ENCODE measurements at places on chromosomes 6 and 20.

DNA sequence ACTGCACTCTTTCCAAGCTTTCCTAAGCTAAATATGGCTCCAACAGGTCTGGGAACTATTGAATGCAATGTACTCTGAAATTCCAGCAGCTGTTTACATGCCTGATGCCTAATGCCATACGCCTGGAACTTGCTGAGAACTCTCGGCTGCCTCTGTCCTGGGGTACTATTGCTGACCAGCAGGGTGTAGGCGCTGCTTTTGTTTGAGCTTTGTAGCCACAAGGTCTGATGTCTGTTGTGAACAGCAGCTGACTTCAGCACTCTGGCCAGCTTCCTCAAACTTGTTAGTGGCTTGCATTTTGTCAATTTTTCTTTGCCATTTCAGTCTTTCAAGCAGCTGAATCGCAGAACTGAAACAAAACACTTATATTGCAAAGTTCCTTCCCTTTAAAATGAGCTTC lies 26.7 kb downstream of the SAYSD1 start:
- DNase-seq = no peak

DNA sequence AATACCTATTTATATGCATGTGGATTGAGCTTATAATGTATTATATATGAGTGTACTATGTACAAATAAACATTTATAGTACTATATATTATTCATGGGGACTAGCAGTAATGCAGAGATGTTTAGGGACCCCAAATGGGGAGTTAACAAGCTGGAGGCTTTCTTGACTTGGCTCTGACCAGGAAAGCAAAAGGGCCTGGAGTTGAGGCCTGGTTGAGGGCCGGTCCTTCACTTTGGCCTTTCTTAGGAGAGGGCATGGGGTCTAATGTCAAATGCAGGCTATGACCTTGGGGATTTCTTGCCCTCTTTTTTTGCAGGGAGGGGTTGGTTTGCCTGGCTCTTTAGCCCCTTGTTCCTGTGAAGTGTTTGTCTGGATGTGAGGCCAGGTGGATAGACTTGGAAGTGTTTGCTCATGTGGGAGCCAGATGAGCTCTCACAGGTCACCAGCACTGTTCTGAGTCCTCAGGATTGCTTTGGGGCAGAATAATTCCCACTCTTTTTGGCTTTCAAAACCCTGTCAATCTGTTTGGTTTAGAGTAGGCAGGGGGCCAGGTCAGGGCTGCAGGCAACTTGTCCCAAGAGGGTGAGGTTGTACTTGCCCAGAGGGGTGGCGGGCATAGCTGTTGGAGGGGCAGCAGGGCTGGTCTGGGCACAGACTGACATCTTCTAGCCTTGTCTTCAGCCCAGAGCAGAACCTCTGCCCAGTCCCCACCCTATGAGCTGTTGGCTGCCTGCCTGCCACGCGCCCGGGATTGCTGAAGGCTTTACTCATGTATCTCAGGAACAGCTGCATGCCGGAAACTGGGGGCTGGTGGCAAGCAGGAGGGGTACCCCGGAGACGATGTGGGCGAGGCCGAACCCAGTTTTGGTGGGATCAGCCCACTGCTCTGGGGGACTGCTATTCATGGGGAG lies 14.6 kb downstream of the TJAP1 start:
- DNase-seq = no peak

DNA sequence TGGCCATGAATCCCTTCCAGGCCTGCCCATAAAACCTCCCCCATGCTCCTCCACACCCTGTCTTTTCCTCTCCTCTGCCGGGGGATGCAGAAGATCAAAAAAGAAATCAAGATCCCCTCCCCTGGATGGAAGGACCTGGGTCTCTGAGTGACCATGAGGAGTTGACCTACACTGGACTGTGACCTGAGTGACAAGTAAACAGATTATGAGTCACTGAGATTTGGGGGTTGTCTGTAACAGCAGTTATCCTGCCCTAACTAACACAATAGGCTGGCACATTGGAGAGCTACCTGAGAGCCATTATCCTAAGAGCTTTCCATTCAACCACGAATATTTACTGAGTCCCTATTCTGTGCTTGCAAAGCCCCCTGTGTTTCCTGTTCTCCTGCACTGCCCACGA lies 28.4 kb upstream of the SIRPA start:
- no peak for DNase-seq

DNA sequence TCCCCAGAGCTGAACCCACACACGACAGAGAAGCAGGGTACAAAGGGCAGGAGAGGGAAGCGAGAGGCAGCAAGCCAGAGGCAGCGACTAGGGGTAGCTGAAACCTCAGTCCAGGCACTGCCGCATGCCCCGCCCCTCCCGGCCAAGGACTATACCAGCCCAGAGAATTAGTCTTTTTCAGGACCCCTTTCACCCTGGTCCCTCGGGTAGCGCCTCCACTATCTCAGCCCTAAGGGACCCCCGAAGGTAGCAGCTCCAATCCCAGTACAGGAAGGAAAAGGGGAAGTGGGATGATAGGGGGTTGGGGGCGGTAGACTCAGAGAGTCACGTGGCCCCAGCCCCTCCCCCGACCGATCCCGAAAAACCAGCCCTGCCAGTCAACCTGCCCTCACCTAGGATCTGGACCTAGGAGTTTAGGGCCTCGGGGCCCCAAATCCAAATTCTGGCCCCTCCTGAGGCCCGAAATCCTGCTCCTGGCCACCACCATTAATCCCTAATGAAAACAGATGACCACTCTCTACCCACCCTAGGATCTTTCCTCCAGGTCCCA lies 1.3 kb downstream of the RGL2 start:
- no peak for DNase-seq

DNA sequence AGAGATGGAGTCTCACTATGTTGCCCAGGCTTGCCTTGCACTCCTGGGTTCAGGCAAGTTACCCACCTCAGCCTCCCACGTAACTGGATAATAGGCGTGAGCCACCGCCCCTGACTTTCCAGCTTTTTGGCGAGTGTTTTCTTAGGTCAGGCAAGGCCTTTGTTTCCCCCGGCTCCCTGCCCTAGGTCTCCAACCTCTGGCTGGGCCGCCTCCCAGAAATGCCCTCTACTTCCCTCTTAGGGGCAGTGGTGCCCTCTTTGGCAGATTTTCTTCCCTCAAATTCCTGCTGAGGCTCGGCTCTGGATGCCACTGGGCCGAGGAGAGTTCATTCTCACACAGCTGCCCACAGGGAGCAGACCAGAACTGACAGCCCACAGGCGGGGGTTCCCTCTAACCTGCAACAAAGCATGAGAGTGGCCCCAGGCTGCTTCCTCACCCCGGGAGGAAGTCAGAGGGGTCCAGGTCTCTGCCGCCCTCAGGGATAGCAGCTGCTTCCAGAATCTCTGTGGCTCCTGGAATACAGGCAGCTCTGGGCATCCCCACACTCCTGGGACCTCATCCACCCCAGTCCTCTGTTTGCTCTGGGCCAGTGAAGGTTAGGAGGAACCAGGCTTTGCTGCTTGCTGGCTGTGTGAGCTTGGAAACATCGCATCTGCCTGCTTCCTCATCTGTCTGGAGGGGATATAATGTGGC lies 56.5 kb downstream of the TCP11 start:
- no peak for DNase-seq

- no peak for DNase-seq
Measured at GRCh38 chr6:24535210-24535609, 40.4 kb downstream of the ALDH5A1 start.

DNA sequence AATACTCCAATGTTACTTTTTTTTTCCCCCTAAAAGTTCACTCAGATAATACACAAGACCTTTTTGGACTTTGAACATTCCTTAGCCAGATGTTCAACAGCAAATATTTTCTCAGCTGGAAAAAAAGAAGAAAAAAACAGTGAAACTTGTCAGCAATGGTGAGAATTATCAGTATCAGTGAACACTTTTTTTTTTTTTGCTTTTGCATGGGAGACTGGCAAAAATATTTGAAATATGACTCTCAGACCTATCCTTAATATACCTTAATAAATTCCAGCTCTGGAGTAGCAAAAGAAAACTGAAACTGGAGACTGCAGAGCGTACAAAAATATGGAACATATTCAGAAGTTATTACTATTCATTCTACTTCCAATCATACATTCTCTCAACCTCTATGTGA lies 92.3 kb downstream of the RFPL4B start:
- no peak for DNase-seq

GRCh38 chr6:118669561-118669960 lies 18.2 kb upstream of the CEP85L start:
- no peak for DNase-seq

DNA sequence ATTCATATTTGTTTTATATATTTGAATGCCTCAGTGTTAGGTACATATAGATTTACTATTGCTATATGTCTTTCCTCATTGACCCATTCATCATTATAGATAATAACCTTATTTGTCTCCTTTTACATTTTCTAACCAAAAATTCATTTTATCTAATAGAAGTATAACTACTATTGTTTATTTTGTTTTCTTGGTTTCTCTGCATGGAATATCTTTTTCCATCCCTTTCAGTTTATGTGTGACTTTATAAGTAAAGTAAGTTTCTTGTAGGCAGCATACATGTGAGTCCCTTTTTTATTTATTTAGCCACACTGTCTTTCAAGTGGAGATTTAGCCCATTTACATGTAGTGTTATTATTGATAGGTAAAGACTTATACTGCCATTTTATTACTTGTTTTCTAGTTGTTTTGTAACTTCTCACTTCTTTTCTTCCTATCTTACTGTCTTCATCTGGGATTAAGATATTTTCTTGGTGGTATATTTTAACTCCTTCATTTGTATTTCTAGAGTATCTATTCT lies 572.0 kb upstream of the MAN1A1 start:
- no peak for DNase-seq

DNA sequence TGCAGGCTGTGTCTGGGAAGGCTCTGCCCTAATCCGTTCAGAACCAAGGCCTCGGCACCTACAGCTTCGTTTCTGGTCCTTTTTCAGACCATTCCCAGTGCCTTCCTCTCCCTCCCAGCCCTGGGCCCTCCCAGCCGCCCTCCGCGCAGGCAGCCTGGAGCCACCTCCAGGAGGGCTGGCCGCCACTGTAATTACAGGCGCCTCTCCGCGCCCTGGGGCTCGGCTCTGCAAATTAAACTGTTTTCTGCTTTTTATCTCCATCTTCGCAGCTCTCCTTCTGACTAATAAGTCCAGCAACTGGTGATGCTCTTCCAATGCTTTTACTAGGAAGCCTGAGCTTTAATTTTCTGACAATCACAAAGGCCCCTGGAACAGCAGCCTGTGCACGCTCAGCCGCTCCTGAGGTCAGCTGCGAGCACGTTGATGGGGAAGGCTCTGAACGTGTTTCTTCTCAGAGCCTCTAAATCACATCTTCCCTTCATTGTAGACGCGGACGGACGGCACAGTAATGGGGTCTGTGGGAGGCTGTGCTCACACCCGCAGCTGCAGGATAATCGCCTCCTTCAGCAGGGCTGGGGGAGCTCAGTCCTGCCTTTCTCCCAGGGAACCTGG lies 194.6 kb downstream of the DLL1 start:
- no peak for DNase-seq

GRCh38 chr6:89067796-89068195 lies 12.8 kb upstream of the PNRC1 start:
- no peak for DNase-seq

DNA sequence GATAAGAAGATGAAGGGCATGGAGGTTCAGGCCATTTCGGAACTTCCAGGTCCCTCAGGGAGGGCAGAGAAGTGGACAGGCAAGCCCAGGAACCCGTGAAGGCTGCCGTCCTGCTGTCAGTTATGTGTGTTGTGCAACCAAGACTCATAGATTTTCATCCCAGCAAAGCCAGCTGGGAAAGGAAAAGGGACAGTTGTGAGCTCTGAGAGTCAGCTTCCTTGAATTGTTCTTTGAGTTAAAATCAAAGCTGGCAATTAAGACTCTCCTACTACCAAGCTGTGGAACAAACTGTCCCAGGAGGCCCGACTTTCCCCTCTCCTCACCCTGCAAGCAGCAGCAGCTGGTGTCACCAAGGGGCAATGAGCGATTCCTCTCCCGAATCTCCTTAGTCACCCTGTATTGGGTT lies 46.3 kb upstream of the IYD start:
- DNase-seq = no peak

GRCh38 chr6:161303628-161304340 lies 29.9 kb upstream of the AGPAT4 start:
- DNase-seq = no peak

DNA sequence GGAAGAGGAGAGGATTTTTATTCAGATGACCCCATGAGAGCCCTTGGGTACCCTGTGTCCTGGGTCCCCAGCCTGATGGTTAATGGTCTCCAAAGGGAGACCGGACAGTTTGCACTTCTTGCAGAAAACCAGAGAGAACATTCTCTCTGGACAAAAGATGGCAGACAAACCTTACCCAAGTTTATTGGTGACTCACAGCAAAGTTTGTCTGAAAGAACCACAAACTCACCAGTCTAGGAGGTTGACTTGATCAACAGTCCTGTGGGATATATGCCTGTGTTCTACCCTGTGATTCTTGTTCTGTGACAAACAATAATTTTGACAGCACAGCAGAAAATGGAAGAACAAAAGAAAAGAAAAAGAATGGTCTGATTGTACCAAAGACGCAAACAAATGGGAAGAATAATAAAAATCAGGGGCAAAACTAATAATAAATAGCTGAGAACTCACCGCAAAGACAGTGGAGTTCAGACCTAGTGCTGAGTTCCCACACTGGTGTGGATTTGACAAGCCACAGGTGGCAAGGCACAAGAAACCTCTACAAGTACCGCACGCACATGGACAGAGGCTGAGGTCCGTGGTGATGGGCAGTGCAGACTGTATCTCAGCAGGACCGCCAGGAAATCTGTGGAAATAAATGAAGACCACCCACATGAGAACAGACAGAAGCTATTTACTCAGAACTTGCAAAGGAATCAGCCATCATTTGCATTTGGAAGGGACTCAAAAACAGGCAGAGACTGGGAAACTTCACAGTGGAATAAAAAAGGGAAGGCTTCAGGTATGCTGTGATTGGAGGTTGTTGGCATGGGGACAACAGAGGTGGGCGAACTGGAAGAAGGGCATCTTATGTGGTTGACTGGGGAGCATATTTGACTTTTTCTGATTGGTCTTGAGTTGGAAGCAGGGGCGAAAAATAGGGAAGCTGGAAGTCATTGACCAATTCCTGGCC lies 246.3 kb upstream of the RNF24 start:
- no peak for DNase-seq

- DNase-seq = no peak
Measured at GRCh38 chr6:118697554-118697953, 46.2 kb upstream of the CEP85L start.

- no peak for DNase-seq
Measured at GRCh38 chr6:80170433-80170832, 64.0 kb downstream of the BCKDHB start.

GRCh38 chr6:169617562-169617961 lies 84.3 kb downstream of the WDR27 start:
- no peak for DNase-seq

- DNase-seq = no peak
Measured at GRCh38 chr20:8221887-8222419, 89.9 kb downstream of the PLCB1 start.

GRCh38 chr6:106858653-106859092 lies 115.9 kb downstream of the CD24 start:
- no peak for DNase-seq

DNA sequence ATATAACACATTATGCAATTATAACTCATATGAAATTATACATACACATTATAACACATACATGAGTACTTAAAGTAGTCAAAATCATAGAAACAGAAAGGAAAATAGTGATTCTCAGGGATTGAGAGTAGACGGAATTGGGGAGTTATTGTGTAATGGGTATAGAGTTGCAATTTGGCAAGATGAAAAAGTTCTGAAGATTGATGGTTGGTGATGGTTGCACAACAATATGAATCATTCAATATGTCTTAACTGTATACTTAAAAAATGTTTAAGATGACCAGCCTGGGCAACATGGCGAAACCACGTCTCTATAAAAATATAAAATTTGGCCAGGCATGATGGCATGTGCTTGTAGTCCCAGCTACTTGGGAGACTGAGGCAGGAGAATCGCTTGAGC lies 372.7 kb downstream of the CDKAL1 start:
- DNase-seq = no peak

GRCh38 chr6:22019857-22020256 lies 277.0 kb downstream of the PRL start:
- DNase-seq = no peak

Data from stimulated activated CD8-positive, alpha-beta memory T cell treated with anti-CD3 and anti-CD28 coated beads, Interleukin-2, amount 100 ng/mL, for 1 hour (primary cell).